ENCODE measurements at places on chromosomes 12 and 14.

DNA sequence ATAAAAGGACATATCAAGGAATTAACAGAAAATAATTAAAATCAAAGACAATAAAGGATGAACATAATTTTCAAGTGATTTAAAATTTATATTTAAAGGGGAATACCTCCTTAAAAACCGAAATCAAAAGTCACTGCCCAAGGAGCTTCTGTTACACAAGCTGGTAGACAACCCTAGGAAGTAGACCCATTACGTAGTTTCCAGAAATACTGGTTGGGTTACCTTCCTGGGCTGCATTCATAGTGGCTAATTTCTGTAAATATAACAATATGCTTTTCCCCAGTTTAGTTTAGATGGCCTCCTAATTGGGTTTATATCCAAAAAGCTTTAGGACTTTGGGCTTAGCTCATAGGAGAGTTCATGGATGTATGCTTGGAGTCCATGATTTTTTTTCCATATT, 2.1 kb upstream of the EDDM3A start:
- DNase-seq = no peak

DNA sequence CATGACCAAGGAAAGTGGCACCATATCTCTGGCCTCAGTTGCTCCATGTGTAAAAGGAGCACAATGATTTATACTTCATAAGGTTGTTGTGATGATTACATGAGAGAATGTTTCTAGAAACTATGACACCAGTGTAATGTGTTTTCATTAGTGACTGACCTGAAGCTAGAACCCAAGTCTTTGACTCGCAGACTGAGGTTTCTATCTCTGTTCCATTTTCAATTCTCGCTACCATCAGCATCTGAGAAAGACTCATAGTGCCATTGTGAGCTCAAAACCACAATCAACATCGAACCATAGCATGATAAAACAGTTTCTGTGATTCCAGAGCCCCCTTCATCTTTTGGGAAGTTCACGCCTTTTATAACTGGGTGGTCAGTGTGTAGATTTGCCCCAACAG, 53.8 kb downstream of the STAB2 start:
- DNase-seq = no peak

DNA sequence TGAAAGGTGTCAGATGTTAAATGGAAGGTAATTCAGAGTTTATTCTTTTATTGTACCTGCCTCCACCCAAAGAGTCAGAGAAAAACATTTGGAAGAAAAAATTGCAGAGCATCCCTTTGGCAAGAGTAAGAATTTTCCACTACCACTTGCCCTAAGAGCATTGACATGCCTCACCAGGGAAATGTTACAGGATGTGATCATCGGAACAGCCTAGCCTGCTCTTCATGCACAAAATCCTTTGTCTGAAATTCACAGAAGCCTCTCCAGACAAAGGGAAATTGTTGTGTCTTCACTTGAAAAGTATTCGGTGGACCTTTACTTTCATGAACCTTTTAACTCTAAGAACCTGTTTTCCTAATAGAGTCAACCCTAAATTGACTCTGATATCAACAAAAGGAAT, 36.9 kb downstream of the ATP2A2 start:
- DNase-seq = no peak

- no peak for DNase-seq
Observed at GRCh38 chr12:76764856-76765255, 941 bp downstream of the ZDHHC17 start.

DNA sequence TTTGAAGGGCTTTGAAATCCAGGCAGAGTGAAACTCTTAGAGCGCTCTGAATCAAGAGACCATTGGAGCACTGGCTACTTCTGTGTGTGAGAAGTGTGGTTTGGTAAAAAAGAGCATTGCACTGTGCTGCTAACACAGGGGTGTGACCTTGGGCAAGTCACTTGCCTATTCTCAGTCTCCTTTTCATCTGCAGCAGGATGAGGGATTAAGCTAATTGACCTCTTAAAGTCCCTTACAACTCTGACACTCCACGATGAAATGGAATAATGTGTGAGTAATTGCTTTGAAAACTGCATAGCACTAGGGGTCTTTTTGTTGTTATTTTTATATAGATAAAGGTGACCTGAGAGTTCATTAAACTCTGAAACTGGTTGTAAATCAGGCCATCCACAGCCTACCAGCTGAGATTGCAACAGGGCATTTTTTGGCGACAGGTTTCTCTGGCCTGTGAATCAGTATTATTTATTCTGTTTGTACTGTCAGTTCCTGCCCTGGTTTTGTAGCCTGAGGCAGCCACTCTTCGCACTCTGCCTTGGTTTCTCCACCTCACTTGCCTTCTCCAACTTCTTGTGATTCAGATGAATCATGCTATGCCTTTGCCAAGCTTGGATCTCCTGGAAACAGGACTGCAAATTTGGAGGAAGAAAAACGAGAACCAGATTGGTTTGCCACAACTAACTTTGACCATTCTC, 159.9 kb upstream of the PARP11 start:
- DNase-seq = no peak

DNA sequence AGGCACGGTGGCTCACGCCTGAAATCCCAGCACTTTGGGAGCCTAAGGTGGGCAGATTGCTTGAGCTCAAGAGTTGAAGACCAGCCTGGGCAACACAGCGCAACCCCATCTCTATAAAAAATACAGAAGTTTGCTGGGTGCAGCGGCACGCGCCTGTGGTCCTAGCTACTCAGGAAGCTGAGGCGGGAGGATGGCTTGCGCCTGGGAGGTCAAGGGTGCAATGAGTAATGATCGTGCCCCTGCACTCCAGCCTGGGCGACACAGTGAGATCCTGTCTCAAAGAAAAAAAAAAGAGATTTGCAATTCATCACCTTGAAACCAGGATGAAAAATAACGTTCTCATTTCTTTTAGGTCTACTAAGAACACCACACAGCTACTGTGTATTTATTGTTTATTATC, 4.0 kb downstream of the STX2 start:
- no peak for DNase-seq

DNA sequence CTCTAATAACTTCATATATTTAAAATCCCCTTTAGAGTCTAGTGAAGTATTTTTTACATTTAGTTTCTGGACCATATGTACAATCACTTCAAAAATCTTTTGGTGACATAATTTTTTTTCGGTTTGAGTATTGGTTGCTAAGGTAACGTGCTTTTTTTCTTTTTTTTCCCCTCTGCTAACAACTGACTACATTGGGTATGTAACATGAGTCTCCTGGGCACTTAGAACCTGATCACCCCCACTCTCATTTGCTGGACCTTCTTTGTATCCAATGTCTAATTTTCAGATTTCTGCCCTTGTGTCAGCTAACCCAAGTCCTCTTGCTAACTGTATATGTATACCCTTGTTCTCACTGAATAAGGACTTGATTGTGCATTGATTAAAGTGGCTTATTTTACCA, 592.9 kb upstream of the FLRT2 start:
- no peak for DNase-seq

DNA sequence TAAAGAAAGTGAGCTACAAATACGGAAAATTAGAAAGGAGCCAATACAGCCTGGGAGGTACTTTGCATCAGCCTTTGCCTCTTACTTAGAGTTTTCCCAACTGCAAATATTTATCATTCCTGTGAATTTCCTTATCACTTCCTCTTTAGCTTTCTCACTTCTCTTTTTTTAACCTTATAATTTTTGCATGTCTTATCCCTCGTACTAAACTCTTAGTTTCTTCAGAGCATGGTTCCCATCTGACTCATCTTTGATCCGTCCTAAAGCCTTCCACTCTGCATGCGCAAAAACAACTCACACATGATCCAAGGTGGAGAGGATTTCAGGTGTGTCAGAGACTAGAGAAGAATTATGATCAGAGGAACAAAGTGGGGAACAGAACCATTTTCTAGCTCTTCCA, 9.6 kb upstream of the SNAPC1 start:
- DNase-seq = no peak

DNA sequence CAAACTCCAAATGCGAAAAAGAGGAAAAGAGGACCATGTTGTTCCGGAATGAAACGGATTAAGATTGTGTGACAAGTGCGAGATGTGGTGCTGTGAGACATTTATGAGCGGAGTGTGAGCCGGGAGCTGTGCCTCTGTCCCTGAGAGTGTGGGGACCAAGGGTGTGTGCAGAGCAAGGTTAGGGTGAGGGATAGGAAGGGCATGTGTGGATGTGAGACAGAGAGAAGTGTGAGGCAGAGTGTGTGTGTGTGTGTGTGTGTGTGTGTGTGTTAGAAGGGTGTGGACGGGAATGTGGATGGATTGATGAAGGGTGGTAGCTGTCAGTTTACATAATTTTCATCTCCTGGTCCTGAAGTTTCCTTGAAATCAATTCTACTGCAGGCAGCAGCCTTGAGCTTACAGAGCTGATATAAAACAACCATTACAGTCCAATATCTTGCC, 4.3 kb upstream of the OTX2 start:
- no peak for DNase-seq

GRCh38 chr12:39490500-39491282, 47.8 kb upstream of the KIF21A start:
- DNase-seq = peak; percentile 54

GRCh38 chr14:67508956-67509355, 20.4 kb upstream of the TMEM229B start:
- DNase-seq = no peak

DNA sequence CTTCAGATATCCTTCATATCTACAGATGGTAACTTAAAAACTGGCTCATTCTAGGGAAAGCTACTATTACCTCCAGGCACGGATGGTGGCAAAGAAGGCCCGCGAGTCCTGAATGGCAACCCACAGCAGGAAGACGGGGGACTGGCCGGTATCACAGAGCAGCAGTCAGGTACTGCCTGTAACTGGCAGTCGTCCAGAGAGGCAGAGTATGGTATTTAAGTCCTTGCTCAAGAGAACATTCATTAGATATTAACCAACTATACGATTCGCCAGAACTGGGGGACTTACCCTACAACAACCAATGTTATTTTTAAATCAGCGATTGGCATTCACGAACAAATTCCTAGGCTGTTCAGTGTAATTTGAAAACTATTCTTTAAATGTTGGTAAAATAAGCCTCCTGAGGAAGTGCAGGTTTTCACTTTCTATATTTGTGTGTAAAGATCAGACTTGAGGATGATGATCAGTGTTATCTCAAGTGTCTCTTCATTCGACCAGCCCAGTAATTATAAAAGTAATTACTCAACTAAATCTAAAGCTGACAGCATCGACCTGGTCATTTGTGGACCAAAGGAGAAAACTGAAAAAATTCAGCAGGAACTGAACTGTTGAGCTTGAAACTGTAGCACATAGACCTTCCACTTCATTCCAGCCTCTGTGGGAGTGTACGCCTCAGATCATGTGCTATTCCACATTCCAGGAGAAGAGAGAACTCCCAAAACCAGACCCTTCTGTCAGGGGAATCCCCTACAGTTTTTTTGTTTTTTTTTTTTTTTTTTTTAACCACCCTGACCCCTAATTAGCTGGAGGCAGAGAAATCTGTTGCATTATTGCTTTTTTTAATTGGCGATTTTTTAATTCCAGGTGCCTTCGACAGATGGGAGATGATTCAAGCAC, 75.6 kb downstream of the ESR2 start:
- DNase-seq = no peak

DNA sequence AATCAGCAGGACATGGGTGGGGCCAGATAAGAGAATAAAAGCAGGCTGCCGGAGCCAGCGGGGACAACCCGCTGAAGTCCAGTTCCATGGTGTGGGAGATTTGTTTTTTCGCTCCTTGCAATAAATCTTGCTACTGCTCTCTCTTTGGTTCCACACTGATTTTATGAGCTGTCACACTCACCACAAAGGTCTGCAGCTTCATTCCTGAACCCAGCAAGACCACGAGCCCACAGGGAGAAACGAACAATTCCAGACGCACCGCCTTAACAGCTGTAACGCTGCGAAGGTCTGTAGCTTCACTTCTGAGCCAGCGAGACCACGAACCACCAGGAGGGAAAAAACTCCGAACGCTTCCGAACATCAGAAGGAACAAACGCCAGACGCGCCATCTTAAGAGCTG, 2.8 kb upstream of the CNIH1 start:
- DNase-seq = no peak

DNA sequence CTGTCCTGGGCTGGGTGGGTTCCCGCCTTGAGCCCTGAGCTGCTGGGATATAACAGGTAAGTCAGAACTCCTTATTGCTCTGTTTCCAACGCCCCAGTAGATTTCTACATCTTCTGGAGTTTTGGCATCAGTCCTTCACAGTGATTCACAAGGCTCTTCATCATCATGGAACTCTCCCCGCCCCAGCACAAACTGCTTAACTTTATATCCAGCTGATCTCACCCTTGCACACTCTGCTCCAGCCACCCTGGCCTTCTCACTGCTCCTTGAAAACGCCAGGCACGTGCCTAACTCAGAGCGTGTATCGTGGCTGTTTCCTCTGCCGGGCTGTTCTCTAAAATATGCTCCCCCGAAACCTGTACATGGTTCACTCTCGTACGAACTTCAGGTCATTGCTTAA, 264.9 kb downstream of the NOVA1 start:
- DNase-seq = no peak

DNA sequence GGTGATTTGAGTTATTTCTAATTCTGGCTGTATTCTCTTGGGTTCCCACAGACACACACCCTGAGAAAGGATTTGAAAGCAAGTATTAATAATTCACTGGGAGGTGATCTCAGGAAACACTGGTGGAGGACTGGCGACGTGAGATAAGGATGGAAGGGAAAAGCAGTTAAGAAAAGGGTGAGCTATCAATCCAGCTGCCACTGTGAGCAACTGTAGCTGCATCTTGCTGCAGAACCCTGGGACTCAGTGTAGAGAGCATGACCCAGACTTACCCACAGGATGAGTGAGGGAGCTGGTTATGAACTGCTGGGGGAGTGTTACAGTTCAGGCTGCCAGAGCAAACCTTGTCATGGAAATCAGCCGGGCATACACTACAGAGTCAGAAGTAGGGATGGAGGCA, 71.9 kb downstream of the RESF1 start:
- DNase-seq = no peak

- no peak for DNase-seq
Observed at GRCh38 chr12:8096281-8096915, 14.3 kb downstream of the NECAP1 start.

DNA sequence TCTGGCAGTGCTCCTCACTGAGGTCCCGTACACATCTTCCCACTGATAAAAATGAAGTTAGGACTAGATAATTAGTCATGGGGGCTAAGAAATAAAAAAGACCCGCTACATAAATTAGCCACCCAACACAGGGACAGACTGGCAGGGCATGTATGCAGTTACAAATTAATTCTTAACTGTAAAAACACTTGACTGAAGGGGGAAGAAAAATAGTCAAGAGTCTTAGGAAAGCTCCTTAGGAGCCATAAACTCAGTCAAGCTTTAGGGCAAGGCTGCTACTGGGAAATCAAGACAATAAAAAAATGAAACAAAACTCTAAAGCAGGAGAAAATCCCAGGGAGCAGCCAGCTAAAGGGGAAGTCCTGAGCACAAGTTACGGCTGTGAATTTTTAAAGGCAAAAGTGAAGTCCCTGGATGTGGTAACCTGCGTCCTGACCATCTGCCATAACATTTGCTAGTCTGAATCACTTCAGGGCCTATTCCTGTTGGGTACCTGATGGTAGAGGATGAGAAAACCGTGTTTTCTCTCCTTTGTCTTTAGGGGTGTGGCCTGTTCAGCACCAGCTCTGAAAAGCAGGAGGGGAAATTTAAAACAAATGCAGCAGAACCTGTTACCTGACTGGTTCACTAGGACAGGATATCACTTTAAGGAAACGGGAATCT, 7.5 kb upstream of the NPFF start:
- DNase-seq = no peak
